ENCODE measurements at places on chromosomes 3 and 15. TPM values are rescaled to one million over a fixed set of nuclear protein-coding genes. Genes with fewer than 3 reads are reported as not detected.

LRRIQ4 gene
- total RNA-seq: not detected

HCN4 gene
- not detected for total RNA-seq

REC114 gene
- not detected for total RNA-seq

ECE2 gene
- total RNA-seq: not detected

CLDN1 gene
- total RNA-seq: 51.8 TPM

SNRPA1 gene
- total RNA-seq: 51.1 TPM

DISP2 gene
- total RNA-seq: 0.88 TPM

CNTN6 gene
- total RNA-seq: under 0.01 TPM

EFL1 gene
- total RNA-seq: 22.9 TPM

CKMT1A gene
- total RNA-seq: not detected

NTRK3 gene
- 23.6 TPM for total RNA-seq

BTLA gene
- 1.5 TPM for total RNA-seq

GOLGA6D gene
- not detected for total RNA-seq

C15orf62 gene
- 2.0 TPM for total RNA-seq

WNT7A gene
- not detected for total RNA-seq

CTDSPL2 gene
- 48.3 TPM for total RNA-seq

ATG3 gene
- total RNA-seq: 62.6 TPM

STAB1 gene
- 47.7 TPM for total RNA-seq

FOXB1 gene
- not detected for total RNA-seq

GOLGA8O gene
- total RNA-seq: not detected

Measured in breast epithelium (tissue), 4 donors.